ENCODE measurements at places on chromosomes 16 and 17.

DNA sequence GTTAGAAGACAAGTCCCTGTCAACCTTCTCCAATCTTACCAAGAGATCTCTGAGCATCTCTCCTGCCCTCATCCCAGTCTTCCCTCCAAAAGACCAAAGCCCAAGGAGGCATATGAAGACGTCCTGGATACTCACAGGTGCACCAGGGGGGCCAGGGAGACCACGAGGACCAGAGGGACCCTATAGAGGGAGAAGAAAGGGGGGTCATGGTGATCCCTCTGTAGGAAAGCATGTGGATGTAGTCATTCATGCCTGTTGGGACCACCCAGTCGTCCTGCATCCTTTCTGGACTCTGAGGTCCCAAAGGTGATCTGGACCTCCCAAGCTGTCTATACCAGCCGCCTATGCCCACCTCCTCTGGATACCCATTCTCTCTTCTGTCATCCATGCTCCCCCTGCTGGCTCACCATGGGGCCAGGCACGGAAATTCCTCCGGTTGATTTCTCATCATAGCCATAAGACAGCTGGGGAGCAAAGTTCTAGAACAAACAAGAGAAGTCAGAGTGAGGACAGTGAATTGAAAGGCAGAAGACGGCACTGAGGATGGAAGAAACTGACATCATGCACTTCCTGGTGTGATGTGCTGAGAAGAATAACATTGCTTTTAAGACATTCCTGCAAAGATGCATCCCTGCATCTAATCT is 3.3 kb downstream of the COL1A1 start:
- DNase-seq: peak; percentile 64

GRCh38 chr17:80594431-80595269 is 50.0 kb downstream of the RPTOR start:
- no peak for DNase-seq

GRCh38 chr17:62999736-63000135 is 33.7 kb downstream of the TANC2 start:
- DNase-seq: no peak

GRCh38 chr17:17447264-17447663 is 29.5 kb upstream of the MED9 start:
- no peak for DNase-seq

GRCh38 chr16:84839956-84840355 is 20.2 kb downstream of the CRISPLD2 start:
- no peak for DNase-seq

GRCh38 chr17:49132317-49132698 is 261 bp upstream of the B4GALNT2 start:
- no peak for DNase-seq

DNA sequence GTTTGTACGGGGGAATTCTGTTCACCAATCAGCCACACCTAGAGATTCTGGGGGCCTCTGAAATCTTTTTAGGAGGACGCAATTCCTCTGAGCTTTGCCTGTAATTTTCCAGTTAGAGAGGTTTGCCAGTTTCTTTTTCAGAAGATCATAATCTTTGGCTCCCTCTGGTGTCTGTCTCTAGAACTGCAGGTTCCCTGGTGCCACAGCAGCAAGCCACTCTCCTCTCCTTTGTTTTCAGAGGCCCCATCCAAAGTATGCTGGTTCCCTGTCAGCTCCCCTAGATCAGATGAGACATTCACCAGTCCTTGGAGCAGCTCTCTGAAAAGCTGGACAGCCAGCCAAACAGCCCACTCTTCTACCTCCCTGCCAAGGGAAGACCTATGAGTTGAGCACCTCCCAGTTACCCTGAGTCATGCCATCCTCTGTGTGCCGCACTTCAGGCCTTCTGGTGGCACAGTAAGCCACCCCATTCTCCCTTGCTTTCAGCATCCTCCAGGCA is 36.1 kb downstream of the RNF112 start:
- DNase-seq: peak; percentile 78

GRCh38 chr16:85284141-85284817 is 172.0 kb upstream of the CIBAR2 start:
- DNase-seq: no peak
